CD4-positive, alpha-beta T cell treated with Interferon alpha-2 for 1 hour (primary cell): ENCODE measurements at places on chromosomes 12 and 14.

DNA sequence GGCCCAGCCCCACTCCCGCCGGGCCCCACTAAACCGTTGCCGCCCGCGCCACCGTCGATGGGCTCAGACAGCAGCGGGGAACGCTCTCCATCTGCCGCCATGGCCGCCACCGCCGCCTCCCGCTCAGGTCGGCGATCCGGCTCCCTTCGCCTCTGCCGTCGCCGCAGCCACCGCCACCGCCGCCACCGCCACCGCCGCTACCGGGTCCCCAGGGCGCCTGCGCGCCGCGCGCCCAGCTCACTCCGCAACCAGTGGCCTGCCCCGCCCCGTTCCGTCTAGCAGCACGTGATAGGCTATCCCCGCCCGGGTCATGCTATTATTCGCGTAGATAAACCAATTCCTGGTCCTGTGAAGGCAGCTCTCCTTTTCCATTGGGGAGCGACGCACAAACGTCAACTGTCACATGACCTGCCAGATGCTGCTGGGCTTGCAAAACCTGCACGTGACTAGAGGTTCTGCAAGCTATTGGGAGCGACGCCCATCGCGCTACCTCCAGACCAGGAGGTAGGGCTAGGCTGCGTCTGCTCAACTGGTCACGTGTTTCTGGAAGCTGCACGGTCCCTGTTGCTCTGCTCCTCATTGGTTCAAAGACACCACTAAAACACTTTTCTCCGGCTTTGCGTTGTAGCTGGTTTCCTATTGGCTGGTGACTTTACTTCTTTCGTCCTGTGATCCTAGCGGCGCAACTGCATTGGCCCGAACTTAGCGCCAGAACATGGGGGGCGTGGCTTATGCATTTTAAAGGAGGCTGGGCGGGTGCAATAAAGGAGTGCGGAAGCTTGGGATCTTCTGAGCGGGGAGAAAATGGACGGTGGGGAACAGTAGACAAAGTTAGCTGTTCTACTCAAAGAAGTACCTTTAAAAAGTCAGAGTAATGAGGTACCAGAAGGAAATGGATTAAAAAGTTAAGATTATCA lies at the start of gene PIP4P1:
Gene PIP4P1, minus strand, starts transcription at position 210 of the 917 bp plus-strand sequence. Its CDS starts 109 bp downstream, at position 101.
- DNase-seq = peak; percentile 100

GRCh38 chr12:52216807-52217206 lies 16.2 kb upstream of the KRT7 start:
- DNase-seq = no peak

DNA sequence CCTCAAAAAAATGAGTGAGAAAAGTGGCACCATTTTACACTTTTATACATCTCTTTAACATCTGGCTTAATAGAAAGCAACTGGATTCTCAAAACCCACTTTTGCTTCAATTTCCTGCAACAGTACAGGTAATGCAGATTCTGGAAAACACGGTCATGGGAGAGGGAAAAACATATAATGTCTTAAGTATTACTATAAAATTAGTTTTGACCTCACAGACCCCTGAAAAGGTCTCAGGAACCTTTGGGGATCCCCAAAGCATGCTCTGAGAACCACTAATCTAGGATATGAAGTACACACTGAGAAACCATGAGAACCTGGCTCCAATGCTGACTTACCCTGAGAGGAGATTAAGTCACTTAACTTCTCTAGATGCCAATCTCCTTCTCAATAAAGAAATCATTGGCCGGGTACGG lies 64.7 kb downstream of the PPP2R5E start:
- peak; percentile 9 for DNase-seq

- DNase-seq = no peak
These were observed 33.2 kb upstream of the A2M start for GRCh38 chr12:9148926-9149325.

GRCh38 chr14:69652942-69653684 lies 41.7 kb downstream of the SUSD6 start:
- DNase-seq = no peak
